Activated CD8-positive, alpha-beta T cell treated with anti-CD3 and anti-CD28 coated beads, Interleukin-2, amount 10 ng/mL, durations not matched to agents 7 days and 5 days (primary cell): ENCODE measurements at places on chromosomes 13 and 19. TPM values are rescaled to one million over a fixed set of nuclear protein-coding genes. Genes with fewer than 3 reads are reported as not detected.

Gene SMIM44
- total RNA-seq: not detected

Gene GCDH
- total RNA-seq: 42.5 TPM

Gene ZNF382
- 13.3 TPM for total RNA-seq

Gene CTU1
- 10.0 TPM for total RNA-seq

Gene SPRED3
- 1.3 TPM for total RNA-seq

Gene TEKTIP1
- total RNA-seq: 8.3 TPM

Gene CACNG7
- not detected for total RNA-seq

Gene TUBA3C
- not detected for total RNA-seq

Gene IZUMO1
- total RNA-seq: not detected

Gene DMKN
- total RNA-seq: not detected

Gene ARHGAP45
- total RNA-seq: 433 TPM

Gene U2AF1L4
- total RNA-seq: 24.0 TPM

Gene PRR22
- 6.0 TPM for total RNA-seq

Gene SIPA1L3
- 18.3 TPM for total RNA-seq

Gene ZNF221
- 1.9 TPM for total RNA-seq

Gene ZNF616
- 6.2 TPM for total RNA-seq
